Effector memory CD8-positive, alpha-beta T cell (primary cell): ENCODE measurements at places on chromosomes 6 and 20.

DNA sequence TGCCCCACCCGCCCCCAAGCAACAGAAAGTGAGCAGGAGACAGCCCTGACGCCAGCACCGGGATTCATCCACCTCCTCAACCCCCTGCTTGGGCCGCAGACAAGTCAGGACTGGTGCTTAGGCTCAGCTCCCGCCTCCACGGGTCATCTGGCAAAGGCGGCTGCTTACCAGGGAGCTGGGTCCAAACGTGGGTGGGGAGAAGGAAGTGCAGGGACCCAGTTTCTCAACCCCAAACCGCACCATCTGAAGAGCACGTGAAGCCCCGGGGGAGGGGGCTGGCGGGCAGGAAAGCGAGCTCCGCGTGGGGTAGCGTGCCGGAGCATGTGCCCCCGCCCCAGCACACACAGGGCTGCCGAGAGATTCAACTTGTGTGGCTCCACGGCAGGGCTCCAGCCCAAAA, 87.2 kb downstream of the BMP7 start:
- no peak for DNase-seq

GRCh38 chr6:44725070-44725469, 337.6 kb downstream of the CDC5L start:
- DNase-seq, result no peak

- no peak for DNase-seq
Measured at GRCh38 chr6:14759976-14760672, 485.7 kb upstream of the JARID2 start.

- DNase-seq, result no peak
Measured at GRCh38 chr20:58251979-58252591, 23.6 kb upstream of the ANKRD60 start.

DNA sequence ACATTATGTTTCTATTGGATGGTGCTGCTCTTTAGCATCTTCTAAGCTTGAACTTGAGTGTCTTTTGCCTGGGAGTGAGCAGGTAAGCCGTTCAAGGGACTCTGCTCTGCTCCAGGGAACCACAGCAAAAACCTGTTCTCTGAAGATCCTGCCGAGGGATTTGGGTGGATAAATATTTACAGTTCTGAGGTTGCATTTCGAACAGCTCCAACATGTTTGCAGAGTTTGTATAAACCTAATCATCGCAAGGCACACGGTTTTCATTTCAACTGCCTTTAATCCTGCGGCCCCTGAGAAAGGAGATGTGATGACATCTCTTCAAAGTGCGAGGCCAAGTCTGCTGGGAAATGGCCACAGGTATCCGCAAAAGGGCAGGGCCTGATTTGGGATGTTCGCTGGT, 293.4 kb downstream of the TFAP2C start:
- no peak for DNase-seq

- DNase-seq, result no peak
Measured at GRCh38 chr20:63330084-63330760, 30.9 kb downstream of the CHRNA4 start.

- no peak for DNase-seq
Measured at GRCh38 chr20:46121184-46121930, 3.2 kb downstream of the CD40 start.

DNA sequence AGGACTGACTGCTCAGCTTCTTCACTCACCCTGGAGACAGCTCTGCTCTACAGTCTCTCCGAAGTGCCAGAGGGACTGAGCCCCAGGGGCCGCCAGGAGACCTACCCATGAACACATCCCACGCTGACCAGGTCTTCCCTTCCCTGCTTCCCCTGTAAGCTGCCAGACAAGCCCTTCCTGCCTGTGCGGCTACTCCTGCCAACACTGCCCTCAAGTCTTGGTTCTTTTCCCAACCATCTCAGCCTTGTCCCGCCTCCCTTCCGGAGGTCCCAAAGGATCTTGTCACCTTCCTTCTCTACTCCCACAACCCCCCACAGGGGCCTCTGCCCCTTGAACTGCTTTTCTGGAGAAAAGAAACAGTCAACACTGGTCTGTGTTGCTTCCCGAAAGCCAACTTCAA, 15.0 kb downstream of the CPNE5 start:
- DNase-seq, result no peak

DNA sequence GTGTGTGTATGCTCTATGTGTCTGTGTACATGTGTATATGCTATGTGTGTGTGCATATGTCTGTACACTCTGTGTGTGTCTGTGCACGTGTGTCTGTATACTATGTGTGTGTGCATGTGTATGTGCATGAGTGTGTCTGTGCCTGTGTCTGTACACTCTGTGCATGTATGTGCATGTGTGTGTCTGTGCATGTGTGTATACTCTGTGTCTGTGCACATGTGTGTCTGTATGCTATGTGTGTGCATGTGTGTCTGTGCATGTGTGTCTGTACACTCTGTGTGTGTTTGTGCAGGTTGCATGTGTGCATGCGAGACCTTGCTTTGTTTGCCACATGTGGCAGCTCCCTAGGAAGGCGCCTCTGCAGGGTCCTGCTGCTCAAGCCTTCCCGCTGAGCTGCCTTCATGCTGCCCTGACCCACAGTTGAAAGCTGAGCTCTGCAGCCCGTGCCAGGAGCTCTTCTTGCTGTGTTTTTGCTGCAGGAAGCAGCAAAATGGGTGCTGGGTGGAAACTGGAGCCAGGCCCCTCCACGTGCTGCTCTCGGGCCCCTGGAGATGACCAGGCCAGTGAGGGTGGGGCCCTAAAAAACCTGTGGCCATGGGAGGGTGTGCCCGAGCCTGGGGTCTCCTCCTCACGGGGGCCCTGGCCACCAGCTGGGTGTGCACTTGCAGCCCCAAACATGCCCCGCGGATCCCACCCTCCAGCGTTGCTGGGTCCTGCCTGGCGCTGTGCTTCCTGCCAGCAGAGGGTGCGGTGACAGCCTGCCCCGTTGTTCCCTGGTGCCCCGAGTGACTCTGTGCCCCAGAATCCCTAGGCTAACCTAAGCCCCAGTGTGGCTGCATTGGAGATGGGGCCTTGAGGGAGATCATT, 109.1 kb downstream of the DACT2 start:
- no peak for DNase-seq

- peak; percentile 43 for DNase-seq
Measured at GRCh38 chr6:90411292-90411781, 114.7 kb upstream of the BACH2 start.

- DNase-seq, result no peak
Measured at GRCh38 chr6:53162606-53163005, 14.0 kb upstream of the GCM1 start.

GRCh38 chr6:159090530-159091480, 46.0 kb upstream of the TAGAP start:
- DNase-seq, result no peak

DNA sequence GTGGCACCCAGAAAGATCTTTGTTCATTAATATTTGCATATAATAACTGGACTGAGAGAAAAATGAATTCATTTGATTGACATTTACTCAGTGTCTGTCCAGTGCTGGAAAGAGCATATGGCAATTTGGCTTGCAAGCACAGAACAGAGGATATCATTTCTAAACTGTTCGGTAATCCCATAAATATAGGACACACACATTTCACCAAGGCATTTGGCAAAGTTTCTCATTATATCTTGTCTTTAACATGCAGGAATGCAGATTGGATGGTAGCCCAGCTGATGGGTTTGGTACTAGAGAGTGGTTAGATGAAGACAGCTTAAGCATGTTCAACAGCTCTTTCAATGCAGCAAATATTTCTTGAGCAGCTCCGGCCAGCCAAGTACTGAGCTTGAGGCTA, 259.2 kb downstream of the PRKN start:
- DNase-seq, result no peak

- peak; percentile 12 for DNase-seq
Measured at GRCh38 chr20:5000263-5001173, 792 bp downstream of the SLC23A2 start.

GRCh38 chr6:14442242-14442641, 324.7 kb downstream of the CD83 start:
- DNase-seq, result no peak

GRCh38 chr6:5086294-5086890, 1.3 kb downstream of the PPP1R3G start:
- DNase-seq, result no peak

DNA sequence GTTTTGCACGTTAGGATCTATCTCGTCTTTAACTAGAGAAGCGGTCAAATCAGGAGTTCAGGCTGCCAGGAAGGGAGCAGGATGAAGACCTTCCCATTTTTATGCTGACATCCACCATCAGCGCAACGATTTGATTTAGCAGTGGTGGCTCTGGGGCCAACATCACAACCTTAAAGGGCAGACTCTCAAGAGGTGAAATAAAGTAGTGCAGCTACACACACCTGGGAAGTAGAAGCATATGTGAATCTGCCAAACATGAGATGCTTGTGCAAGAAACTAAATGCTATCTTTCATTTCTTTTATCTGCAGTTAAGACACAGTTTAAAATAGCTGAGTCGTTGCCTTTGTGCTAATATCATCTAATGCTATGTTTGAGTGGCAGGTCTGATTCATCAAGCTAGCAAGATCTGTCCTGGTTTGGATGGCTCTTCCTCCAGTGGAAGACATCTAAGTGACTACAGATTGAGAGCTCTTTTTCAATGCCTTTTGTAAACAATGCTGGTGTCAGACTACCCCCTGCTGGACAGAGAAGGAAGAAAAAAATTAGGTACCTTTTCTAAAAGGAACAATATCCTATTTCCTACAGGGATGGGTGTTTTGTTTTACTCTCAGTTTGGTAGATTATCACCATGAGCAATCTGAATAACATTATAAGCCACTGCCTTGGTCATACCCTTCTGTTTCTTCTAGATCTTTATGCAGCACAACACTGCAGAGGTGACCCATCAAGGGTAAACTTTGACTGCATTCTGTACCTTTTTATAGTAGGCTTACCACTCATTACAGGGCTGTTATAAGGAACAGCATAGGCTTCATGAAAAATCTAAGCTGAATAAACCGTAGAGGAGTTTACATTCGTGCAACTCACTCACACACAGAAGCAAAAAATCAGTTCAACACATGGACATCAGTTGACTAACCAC, 171.6 kb upstream of the FBXL4 start:
- DNase-seq, result no peak

GRCh38 chr20:54017846-54018245, 52.5 kb downstream of the BCAS1 start:
- no peak for DNase-seq

DNA sequence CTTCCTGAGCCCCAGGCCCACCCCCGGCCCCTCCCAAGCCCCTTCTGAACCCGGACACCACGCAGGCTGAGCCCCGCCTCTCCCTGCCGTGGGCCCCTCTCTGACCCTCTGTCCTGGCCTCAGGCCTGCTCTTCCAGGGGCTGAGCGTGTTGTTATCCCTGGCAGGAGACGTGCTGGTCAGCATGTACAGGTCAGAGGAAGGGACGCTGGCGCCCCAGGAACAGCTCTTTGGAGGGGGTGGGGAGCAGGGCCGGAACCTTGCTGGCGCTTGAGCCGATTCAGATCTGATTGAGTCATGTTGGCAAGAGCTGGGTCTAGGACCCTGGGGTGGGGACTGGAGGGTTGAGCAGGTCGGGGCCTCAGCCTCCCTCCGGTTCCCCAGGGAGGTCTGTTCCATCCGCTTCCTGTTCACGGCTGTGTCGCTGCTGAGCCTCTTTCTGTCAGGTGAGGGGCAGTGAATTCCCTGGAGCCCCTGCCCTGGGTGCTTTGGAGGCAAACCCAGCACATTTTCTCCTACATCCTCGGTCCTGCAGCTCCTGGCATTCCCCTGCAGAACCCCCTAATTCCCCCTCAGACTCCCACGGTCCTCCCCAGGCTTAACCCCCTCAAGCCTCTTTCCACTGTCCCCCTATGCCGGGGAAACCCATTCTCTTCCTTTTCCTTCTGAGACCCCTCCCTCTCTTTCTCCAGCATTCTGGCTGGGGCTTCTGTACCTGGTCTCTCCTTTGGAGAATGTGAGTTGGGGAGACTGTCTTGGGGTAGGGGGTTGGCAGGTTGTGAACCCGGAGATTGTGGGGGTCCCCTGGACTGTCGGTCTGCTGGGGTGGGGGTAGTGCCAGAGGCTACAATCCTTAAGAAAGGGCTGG, 2.0 kb downstream of the SPAG4 start:
- no peak for DNase-seq

- DNase-seq, result no peak
Measured at GRCh38 chr20:25077610-25078169, 4.3 kb downstream of the VSX1 start.

DNA sequence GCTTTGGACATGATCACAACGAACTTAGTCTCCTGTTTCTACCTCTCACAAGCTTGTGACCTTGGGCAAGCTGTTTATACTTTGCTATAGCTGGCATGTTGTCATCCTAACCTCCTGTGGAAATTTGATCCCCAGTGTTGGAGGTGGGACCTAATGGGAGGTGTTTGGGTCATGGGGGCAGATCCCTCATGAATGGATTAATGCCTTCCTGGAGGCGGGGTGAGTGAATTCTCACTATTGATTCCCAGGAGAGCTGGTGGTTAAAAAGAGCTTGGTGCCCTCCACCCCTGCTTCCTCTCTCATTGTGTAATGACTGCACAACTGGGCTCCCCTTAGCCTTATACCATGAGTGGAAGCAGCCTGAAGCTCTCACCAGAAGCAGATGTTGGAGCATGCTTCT, 228.9 kb downstream of the HIVEP2 start:
- DNase-seq, result no peak

- DNase-seq, result no peak
Measured at GRCh38 chr6:139882977-139883728, 508.7 kb upstream of the CITED2 start.

- no peak for DNase-seq
Measured at GRCh38 chr6:56856036-56856580, 98.8 kb upstream of the BEND6 start.

DNA sequence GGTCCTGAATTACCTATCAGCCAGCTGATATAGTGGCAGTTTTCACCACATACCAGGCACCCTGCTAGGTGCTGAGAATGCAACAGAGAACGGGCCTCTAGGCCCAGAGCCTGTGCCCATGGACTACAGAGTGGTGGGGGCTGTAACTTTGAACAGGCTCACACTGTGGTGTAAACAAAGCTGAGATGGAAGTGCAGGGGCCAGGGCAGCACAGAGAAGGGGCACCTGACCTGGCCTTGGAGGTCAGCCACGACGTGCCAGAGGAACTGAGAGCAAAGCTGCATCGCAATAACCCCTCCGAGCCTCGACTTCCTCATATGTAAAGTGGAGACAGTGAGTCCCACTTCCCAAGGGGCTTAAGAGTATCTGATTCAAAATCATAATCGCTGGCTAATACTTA, 105.8 kb downstream of the MAFB start:
- no peak for DNase-seq
